Left lung (tissue), 14 donors: ENCODE measurements at places on chromosomes 4 and X.

DNA sequence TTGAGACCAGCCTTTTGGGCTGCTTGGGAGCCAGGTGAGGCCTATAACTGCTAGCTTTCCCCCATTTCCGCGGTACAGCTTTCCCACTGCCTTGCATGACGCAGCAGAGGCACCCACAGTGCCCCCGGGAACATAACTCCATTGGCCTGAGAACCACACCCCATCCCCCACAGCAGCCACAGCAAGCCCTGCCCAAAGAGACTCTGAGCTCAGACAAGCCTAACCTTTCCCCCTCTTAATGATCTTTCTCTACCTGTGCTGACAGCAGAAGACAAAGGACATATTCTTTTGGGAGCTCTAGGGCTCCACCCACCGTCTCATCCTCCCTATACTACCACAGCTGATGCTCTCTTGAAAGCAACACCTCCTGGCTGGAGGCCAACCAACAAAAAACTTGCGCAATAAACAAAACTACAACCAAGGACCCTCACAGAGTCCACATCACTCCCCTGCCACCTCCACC, 114.8 kb downstream of the FANCB start:
- no peak for DNase-seq

GRCh38 chrX:74606342-74606741, 8.1 kb downstream of the RLIM start:
- no peak for DNase-seq

GRCh38 chr4:88522702-88523324, 763 bp downstream of the PYURF start:
- peak; percentile 81 for DNase-seq

GRCh38 chr4:101259876-101260275, 87.5 kb downstream of the PPP3CA start:
- DNase-seq: no peak

DNA sequence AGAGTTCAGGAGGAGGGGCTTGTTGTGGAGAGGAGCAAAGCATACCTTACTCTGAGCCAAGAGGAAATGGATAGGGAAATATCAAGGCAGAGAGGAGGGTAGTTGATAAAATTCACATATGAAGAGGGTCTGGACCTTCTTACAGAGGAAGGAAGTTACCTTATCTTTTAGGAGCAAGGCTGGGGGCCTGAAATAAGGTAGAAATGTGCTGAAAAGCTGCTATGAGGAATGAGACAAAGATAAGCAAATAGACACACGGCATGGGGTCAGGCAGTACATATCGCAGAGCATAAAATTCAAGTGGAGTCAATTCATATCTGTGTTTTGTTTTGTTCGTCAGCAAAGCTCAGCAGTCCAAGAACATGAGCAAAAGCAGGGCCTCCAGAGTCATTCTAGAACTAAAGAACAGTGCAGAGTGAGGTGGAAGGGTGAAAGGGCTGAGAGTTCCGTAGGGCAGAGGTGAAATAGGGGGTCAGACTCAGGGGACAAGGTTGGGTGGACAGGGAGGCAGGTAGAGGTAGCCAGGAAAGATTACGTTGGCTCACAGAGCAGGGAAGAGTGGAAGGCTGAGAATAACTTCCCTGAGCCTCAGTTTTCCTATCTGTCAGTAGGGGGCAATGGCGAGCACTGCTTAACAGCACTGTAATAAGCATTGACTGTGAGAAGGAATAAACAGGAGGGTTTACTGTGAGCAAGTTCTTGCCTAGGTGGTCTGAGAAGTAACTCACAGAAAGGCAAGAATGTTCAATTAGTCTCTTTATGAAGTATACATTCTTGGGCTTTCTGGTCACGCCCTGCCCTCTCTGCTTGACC, 9.2 kb downstream of the VSIG4 start:
- DNase-seq: no peak

GRCh38 chrX:24026432-24026831, 554 bp downstream of the KLHL15 start:
- DNase-seq: no peak

GRCh38 chr4:15231265-15232091, 196.4 kb upstream of the C1QTNF7 start:
- peak; percentile 73 for DNase-seq

GRCh38 chr4:189806506-189806905, 134.2 kb upstream of the FRG1 start:
- no peak for DNase-seq

- DNase-seq: peak; percentile 76
These were observed 45.2 kb downstream of the FAM53A start for GRCh38 chr4:1638873-1639272.

GRCh38 chrX:108537005-108537404, 97.4 kb downstream of the COL4A5 start:
- peak; percentile 11 for DNase-seq

- no peak for DNase-seq
These were observed 510 bp downstream of the HMGB3 start for GRCh38 chrX:150983521-150984168.

- DNase-seq: no peak
These were observed 47.8 kb downstream of the ZNF182 start for GRCh38 chrX:47956016-47956415.

DNA sequence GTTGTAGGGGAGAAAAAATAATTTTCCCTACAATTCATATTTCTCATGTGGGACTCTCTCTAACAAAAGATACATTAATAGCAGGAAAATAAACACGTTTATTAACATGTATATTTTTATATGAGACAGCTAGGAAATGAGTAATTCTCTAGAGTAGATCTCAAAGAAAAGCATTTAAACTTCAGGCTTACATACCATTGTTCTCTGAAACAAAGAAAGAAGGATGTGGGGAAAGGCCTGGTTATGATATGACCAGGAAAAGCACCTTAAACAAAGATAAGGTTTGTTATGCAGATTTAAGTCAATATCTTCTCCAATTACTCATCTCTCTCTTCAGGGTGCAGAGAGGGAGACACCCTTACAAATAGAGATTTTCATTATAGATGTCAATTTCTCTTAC, 131.3 kb downstream of the SLC7A11 start:
- no peak for DNase-seq

GRCh38 chr4:53130896-53131561, 234.8 kb downstream of the SCFD2 start:
- no peak for DNase-seq

- no peak for DNase-seq
These were observed 4.1 kb upstream of the HPF1 start for GRCh38 chr4:169761846-169762245.

GRCh38 chr4:4872314-4872903, 12.9 kb downstream of the MSX1 start:
- no peak for DNase-seq

GRCh38 chr4:45668128-45668527, 455.7 kb downstream of the GABRG1 start:
- DNase-seq: peak; percentile 37

DNA sequence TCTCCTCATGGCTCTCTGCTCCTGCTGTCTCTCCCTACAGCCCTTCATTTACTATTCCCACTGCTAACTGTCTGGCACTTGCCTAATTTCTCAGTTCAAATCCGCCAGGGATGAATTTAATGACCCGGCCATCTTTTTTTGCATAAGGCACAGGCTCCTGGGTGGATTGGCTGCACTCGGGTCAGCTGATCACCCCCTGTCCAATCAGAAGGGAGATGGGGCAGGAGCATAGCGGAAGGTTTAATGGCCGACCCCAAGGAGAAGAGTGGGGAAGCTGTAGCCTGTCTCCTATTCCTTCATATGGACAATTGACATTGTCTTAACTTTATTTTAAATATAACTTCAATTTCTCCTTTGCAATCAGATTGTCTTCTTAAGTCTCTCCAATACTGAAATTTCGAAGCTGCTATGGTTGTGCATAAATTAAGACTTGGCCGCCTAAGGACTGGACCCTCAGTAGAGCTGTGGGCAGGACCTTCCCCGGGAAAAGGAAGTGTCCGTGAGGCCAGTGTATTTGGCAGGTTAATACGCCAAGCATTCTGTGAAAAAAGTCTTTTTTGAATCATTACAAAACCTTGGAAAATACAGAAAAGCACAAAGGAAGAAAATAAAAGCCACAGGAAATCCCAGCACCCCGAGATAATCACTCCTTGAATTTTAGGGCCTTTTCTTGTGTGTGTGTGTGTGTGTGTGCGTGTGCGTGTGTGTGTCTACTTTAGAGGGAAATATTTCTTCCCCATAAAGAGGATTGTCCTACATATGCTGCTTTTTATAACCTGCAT, 55.5 kb downstream of the SMIM20 start:
- DNase-seq: no peak

- DNase-seq: peak; percentile 97
These were observed 1.5 kb upstream of the ASMTL start for GRCh38 chrX:1453951-1454785.

DNA sequence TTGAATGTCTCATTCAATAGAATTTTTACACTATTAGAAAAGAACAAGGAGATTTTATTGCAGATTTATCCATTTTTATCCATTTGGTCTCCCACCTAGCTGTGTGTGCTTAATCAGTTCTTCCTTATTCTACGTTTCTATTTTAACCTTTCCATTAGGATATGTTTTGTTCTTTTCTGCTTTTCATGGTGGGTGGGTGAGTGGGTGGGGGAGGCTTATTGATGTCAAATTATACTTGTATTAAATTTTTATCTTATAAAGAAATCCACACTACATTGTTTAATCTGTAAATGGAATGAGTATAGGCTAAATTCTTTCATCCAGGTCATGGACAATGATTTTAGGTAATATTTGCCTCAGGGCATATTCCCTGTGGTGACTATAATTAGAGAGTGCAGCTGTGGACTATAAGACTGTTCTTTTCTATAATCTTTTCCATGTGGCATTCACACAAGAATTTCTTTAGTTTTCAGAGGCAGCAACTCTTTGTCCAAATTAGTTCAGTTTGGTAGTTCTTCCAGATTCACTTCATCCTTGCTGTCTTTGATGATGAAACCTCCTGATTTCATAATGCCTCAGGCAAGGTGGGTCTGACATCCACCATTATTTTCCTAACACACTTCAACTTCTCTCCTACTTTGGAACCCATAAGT, 2451.8 kb downstream of the PCDH7 start:
- DNase-seq: no peak

DNA sequence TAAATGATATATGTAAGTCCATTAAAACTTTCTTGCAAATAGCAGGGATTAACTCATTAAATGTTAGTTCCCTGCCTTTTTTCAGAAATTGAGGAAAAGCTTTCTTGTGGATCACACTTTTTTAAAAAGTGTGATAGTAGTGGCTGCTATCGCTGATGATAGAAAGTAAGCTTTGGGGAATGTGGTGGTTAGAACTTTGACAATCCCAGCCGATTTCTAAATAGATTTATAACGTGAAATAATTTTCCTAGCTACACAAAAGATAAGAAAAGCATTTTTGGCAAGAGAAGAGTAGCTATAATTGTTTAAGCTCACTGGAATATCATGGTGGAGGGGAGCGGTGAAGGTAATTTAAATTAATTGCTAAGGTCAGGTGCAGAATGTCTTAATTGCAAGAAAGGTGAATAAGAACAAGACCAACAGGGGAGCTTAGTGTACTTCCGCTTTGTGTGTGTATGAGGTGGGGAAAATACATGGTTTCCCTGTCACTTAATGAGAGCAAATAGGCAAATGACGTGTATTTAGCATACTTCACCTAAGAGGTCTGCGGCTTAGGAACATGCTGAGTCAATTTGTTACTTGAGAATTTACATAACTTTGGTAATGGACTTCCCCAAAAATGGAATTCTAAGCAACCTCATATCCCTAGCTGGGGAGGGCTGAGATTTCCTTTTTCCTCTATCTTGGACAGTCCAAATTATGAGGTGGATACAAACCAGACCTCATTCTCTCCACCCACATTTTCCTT, 11.7 kb upstream of the IL21 start:
- DNase-seq: no peak

- DNase-seq: no peak
These were observed 8.0 kb downstream of the RPL34 start for GRCh38 chr4:108628411-108628810.

GRCh38 chr4:14284578-14284977, 657.1 kb upstream of the BOD1L1 start:
- no peak for DNase-seq

DNA sequence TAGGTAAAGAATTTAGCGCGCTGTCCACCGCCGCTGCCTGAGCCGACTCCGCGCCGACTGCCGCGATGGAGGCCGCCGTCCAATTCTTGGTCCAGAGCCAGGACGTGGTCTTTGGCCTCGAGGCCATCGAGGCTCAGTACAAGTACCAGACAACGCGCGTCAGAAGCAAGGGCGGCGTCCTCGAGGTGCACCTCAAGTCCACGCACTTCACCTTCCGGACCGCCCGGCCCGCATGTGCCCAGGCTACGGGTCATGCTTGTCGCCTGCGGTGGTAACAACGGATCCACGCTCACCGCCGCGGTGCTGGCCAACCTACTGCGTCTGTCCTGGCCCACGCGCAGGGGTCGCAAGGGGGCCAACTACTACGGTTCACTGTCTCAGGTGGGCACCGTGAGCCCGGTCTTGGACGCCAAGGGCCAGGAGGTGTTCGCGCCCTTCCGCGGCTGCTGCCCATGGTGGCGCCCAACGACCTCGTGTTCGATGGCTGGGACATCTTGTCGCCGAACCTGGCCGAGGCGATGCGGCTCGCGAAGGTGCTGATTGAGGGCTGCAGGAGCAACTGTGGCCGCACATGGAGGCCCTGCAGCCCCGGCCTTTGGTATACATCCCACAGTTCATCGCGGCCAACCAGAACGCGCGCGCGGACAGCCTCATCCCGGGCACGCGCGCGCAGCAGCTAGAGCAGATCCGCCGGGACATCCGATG, 128.0 kb downstream of the ANAPC4 start:
- no peak for DNase-seq

DNA sequence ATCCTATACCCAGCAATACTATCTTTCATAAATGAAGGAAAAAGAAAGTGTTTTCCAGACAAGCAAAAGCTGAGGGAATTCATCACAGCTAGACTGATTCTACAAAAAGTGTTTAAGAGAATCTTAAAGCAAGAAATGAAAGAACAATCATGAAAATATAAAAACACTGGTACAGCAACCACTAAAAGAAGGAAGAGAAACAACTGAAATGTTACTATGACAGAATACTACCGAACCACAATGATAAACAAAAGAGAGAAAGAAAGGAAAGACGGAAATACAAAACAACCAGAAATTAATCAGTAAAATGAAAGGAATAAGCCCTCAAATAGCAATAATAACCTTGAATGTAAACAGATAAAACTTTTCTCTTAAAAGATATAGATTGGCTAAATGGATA, 110.8 kb upstream of the AFF2 start:
- DNase-seq: no peak

GRCh38 chr4:185002784-185003183, 15.5 kb upstream of the HELT start:
- no peak for DNase-seq

- DNase-seq: no peak
These were observed 1.4 kb downstream of the INTU start for GRCh38 chr4:127634181-127634580.

- DNase-seq: peak; percentile 81
These were observed 23.7 kb downstream of the ELF4 start for GRCh38 chrX:130086447-130087206.
